ENCODE measurements at places on chromosomes 7 and 10.

DNA sequence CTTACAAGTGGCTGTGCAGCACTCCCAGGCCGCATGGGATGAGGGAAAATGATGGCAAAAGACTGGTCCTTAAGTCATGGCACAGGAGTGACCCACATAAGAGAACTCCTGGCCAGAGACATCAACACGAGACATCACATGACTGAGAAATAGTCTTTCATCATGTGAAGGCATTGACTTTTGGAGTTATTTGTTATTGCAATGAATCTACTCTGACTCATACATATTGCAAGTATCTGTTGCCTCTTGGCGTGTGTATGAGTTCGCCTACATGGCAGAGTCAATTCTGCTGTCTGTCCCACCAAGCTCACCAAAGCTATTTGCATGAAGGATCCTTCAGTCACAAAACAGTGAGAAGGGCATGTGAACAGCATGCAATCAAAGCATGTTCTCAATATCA lies 59.7 kb upstream of the HABP2 start:
- DNase-seq: no peak

- DNase-seq: no peak
These were observed 250.8 kb downstream of the CCDC3 start for GRCh38 chr10:12750526-12751201.

DNA sequence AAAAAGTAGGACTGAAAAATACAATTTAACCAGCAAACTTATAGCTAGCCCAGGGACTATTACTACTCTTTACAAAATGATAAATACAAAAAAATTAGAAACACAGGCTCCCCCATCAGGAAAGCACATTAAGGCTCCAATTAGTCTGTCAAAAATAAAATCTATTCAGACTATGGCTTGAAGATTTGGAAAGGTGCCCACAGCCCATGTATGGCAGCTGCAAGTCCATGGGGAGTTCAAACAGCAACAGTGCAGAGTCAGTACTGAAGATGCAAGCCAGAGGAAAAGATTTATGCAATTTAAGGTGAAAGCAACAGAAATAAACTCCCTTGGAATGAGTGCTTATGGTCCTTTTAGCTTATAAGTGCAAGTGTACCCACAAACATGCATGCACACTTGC lies 29.7 kb downstream of the IMMP2L start:
- DNase-seq: no peak

- no peak for DNase-seq
These were observed 152.5 kb upstream of the YAE1 start for GRCh38 chr7:39413636-39414223.

- no peak for DNase-seq
These were observed 1.5 kb downstream of the NIPSNAP2 start for GRCh38 chr7:55965805-55966421.

DNA sequence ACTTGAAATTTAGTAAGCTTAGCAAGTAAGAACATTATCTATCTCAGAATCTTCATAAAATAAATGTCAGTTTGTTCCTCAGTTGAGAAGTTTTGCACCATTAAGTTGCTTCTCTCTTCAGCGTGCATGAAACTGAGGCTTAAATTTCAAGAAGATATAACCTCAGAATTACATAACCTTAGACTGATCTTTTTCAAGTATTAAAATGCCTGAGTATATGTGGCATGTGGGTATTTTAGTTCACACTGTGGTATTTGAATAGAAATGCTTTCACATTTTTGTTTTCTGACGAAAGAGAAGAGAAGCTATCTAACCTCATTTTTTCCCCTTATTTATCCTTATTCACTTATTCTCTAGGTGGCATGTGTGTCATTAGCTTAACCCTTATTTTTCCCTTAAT lies 104.1 kb downstream of the PHF14 start:
- DNase-seq: no peak

DNA sequence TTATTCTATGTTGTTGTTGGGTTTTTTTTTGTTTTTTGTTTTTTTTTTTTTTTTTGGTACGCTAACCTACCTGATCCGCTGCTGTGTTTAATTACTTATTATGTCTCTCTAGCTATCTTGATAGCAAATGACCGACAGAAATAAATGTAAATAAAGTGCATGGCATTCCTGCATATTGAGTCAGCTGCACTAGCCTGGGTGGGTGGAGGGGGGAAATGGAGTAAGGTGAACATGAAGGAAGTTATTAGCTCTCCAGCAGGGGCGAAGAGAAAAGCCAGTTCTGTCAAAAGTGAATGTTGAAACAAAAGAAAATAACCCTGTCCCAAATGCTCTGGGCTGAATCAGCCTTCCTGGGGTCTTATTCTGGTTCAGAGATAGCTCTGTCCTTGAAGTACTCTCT lies 210.7 kb upstream of the MDFIC start:
- no peak for DNase-seq

Measured in GM12864 (cell line).